ENCODE measurements at places on chromosomes 1 and 21.

DNA sequence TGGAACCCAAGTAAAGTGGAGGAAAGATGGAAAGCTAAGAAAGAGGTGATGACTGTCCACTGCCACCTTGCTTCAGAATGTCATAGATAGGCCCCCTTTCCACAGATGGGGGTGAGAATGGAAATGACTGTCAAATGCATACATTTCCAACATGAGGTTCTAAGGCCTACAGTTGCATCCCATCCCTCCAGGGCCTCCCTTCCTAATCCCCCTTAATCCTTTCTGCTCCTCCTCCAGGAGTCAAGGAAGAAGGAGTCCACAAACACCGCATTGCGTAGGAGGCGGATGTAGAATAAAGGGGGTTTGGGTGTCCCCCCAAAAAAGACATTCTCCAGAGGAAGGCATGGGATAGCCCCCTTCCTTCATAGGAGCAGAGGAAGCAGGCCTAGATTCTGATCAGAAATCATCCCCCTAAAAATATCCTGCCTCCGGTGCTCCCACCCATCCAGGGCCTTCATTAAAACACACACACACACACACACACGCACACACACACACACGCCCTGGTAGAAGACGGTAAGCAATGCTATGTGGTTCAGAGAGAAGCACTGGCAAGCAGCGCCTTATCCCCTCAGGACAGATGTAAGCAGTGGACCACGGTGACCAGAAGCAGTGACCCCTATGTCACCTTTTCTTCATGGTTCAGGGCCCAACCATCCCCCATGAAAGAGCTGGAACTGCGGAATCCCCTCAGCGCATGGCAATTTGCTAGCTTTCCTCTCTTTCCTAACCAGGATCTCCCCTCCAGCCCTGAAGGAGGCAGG lies 2.0 kb downstream of the SV2A start:
- DNase-seq, result peak; percentile 65

- DNase-seq, result no peak
Observed at GRCh38 chr1:200802042-200802441, 63.3 kb downstream of the CAMSAP2 start.

DNA sequence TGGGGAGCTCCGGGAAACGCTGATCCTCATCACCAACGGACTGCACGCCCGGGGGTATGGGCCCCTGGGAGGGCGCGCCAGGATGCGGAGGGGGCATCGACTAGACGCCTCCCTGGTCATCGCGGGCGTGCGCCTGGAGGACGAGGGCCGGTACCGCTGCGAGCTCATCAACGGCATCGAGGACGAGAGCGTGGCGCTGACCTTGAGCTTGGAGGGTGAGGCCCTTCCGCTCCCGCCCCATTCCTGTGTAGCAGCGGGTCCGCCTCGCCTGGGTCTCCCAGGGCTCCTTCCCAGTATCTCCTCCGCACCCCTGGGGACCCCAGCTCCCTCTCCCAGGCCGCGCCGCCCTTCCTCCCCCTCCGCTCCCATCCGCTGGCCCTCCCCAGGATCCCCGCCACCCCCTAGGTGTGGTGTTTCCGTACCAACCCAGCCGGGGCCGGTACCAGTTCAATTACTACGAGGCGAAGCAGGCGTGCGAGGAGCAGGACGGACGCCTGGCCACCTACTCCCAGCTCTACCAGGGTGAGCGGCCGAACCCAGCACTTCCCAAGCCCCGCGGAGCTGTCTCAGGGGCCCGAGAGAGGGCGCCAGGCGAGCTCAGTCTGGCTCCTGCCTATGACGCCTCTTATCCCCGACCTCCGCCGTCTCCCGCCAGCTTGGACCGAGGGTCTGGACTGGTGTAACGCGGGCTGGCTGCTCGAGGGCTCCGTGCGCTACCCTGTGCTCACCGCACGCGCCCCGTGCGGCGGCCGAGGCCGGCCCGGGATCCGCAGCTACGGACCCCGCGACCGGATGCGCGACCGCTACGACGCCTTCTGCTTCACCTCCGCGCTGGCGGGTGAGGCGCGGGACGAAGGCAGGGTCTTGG lies 5.0 kb downstream of the HAPLN2 start:
- DNase-seq, result no peak

GRCh38 chr1:169122976-169123375 lies 16.5 kb downstream of the ATP1B1 start:
- DNase-seq, result no peak

DNA sequence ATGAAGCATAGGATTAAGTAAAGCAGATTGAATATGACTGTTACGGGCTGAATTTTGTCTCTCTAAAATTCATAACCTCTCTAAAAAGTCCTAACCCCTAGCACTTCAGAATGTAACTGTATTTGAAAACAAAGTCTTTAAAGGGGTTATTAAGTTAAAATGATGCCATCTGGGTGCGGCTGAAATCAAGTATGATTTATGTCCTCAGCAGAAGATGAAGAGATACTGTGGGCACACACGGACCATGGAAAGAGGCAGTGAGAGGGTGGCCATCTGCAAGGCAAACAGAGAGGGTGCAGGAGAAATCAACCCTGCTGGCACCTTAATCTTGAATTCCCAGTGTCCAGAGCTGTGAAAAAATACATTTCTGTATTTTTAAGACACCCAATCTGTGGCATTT lies 3.8 kb upstream of the USP25 start:
- no peak for DNase-seq

- no peak for DNase-seq
Observed at GRCh38 chr21:41894922-41895557, 15.9 kb upstream of the PRDM15 start.

DNA sequence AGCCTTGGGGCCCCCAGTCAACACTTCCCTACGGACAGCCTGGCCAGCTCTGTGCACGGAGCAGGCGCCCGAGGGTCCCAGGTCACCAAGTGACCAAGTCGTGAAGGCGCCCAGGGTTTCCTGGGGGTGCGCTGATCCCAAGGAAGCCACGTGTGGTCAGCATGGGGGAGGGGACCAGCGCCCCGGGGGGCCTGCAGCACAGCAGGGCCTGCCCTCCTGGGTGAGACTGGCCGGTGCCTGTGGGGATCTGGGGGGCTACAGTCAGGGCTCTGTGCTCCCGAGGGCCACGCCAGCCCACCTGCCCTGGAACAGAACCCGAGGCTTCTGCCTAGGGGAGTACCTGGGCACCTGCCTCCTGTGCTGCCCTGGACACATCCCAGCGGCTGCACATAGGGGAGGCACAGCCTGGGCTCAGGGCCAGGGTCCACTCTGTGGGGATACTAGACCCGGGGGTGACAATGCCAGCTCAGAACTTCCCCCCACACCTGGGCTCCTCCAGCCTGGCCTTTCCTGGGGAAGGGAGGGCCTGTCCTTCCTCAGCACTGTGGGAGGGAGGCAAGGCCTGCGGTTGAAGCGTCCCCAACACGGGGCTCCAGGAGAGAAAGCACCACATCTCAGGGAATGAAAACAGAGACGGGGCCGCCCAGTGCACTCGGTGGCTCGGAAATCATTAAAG lies 6.2 kb upstream of the POFUT2 start:
- no peak for DNase-seq

GRCh38 chr21:33080376-33080775 lies 10.4 kb downstream of the OLIG1 start:
- DNase-seq, result no peak

- no peak for DNase-seq
Observed at GRCh38 chr1:161351482-161351881, 16.2 kb downstream of the CFAP126 start.

DNA sequence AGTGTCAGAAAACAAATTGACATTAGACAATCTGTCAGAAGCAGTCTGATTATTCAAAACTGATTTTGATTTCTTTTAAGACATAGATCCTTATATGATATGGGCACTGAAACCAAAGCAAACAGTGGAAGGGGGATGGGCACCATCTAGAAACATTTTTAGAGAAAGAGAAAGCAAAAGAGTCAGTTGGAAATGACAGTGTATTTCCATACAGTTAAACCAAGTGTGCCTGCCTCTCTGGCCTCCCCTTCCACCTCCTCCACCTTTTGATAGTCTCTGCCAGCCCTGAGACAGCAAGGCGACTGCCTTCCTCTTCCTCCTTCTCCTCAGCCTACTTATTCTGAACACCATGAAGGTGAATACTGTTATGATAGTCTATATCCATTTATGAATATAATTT lies 949.7 kb downstream of the AMY1C start:
- DNase-seq, result no peak

GRCh38 chr1:226990133-226990716 lies 50.1 kb downstream of the COQ8A start:
- DNase-seq, result no peak

DNA sequence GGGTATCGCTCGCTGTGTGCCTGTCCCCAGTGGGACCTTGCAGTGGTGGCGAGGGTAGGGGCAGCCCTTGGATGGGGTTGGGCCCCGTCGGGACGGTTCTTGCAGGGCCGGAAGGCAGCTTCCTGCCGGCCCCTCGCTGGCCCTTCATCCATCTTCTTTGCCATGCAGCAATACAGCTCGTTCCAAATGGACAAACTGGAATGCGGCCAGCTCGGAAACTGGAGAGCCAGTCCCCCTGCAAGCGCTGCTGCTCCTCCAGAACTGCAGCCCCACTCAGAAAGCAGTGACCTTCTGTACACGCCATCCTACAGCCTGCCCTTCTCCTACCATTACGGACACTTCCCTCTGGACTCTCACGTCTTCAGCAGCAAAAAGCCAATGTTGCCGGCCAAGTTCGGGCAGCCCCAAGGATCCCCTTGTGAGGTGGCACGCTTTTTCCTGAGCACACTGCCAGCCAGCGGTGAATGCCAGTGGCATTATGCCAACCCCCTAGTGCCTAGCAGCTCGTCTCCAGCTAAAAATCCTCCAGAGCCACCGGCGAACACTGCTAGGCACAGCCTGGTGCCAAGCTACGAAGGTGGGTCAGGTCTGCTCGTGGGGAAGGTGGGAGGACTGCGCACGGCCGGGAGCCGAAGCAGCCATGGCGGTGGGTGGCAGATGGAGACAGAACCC lies 45.8 kb downstream of the SIM2 start:
- DNase-seq, result no peak

DNA sequence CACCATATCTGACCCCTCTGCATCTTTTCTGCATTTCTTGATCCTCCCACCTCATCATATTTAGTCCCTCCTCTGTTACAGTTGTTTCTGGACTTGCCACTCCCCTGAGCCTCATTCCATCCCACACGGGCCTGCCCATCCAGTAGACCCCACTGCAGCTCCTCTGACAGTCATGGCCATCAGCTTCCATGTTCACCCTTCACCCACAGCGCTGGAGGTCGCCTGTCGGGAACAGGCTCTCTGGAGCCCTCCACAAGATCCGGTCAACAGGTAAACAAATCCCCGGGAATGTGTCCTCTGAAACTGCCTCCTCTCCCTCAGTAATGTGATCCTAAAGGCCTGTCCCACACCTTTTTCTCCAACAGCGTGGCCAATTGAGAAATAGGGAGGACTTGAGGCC lies 31.3 kb downstream of the SYF2 start:
- no peak for DNase-seq

GRCh38 chr21:40215941-40216340 lies 348.7 kb downstream of the PCP4 start:
- DNase-seq, result no peak

DNA sequence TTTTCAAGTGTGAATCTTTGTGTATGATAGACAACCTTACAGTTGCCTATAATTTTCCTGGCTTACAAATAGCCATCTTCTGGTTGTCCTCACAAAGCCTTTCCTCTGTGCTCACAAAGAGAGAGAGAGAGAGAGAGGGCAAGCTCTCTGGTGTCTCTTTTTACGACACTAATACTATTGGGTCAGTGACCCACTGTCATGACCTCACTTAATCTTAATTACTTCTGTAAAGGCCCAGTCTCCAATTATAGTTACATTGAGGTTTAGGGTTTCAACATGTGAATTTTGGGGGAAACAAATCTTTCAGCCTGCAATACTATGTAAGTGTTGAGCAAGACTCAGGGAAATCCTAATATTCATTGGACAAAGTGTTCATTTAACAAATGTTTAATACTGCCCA lies 167.4 kb upstream of the COL11A1 start:
- no peak for DNase-seq

DNA sequence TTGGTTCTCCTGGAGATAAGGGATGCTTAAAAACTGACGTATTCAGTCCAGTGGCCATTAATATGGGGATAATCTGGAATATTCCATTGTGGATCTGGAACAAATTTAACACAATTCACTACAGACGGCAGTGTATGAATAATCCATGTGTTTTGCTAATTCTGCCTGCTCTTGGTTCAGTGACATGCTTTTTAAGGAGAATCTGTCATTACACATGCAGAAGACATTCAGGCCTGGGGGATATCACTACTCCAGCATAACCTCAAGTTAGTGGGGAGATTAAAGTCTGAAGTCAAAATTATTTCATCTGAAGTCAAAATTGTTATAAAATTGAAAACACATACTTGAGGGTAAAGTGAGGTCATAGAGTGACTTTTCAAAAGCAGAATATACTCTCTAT lies 789.3 kb downstream of the USP25 start:
- DNase-seq, result no peak

GRCh38 chr1:100456880-100457279 lies 81.1 kb upstream of the GPR88 start:
- no peak for DNase-seq

DNA sequence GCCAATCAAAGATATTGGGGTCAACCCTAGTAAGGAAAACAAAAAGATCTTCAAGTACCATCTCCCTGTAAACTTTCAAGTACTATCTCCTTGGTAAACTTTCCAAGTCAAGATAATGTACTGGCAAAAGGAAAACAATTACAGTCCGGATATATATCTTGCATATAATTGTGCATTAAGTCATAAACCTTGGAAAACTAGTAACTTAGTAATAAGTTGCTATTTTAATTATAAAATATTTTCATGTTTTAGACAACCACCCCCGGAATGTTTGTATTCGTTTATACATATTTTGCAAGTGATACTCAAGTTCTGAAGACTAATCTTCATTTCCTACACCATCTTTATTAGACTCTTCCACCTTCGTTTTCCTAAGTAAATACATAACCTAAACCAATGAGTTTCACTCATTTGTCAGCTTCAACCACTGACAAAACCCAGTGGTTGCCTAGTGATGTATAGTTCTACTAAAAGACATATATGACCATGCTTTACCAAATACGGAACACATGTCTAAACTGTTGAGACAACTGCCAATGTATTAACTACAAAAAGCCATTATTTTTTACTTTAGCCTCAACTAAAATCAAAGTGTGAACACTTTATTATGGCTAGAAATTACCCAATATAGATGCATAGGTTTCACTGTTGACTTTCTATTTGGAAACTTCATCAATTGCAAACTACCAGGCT lies 1.7 kb downstream of the AKT3 start:
- no peak for DNase-seq

- DNase-seq, result no peak
Observed at GRCh38 chr21:38751379-38752050, 54.2 kb upstream of the ETS2 start.

GRCh38 chr1:88612773-88613172 lies 71.3 kb upstream of the PKN2 start:
- DNase-seq, result no peak

GRCh38 chr1:193543259-193543658 lies 356.8 kb upstream of the B3GALT2 start:
- no peak for DNase-seq

GRCh38 chr1:162372159-162373071 lies 4.2 kb downstream of the SPATA46 start:
- no peak for DNase-seq

DNA sequence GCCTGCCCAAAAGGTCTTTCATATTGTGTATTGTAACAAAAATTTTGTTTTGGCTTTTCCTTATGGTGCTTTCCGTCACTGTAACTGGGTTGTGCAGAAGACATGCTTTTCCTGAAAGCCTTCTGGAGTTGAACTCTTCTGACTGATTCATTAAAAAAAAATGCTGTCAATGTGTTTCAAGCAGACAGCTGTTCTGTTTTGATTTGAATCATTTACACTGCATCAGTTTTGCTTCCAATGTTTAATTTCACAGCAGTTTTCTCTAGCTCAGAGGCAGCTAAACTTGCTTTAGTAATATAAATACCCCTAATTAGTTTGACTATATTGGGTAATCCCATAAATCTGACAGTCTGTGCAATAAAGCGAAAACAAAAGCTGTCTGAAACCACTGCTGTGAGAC lies 7.9 kb downstream of the UTP11 start:
- DNase-seq, result no peak
